D341Med (cell line): ENCODE measurements at places on chromosomes 2 and 18.
A peak's percentile ranks its signal among the peaks of the same experiment; 100 is the strongest.

DNA sequence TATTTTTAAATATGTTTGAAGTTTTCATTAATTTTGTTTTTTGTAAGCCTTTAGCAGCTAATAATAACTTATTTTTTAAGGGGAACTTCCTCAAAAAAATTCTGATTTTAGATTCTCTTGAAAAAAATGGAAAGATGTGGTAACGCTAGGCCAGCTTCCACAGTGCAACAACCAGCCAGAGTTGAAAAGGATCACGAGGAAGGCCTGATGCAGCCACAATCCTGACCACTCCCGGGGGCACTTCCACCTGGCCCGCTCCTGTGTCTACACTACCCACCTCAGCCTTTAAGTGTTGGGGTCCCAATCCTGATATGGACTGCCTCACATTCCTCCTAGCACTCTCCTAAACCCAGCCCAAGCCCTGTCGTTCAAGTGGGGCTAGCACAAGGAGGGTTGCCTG, 101.1 kb downstream of the TMEM17 start:
- no peak for DNase-seq

- peak; percentile 33 for DNase-seq
Measured at GRCh38 chr2:153873052-153874048, 1.6 kb downstream of the GALNT13 start.

DNA sequence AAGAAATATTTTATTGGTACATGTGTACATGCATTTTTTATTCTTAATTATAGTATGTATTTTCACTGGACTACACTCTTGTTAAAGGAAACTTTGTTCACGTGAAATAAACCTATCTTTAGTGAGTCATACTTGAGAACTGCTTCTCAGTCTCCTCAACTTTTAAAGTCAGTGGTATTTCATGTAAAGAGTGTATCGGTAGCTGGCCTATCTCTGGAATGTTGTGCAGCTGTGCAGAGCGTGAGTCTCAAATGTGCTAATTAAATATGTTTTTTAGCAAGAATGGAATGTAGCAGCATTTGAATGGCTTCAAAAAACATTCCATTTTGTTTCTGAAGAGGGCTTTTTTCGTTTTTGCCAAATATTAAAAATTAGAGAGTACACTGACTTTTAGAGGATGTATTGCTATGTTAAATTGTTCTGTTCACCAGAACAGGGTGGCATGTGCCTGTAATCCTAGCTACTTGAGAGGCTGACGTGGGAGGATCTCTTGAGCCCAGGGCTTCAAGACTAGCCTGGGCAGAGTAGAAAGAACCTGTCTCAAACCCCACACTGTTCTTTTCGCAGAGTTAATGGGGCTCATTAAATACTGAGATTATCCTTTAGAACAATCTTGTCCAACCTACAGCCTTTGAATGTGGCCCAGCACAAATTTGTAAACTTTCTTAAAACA, 14.3 kb downstream of the SPTBN1 start:
- DNase-seq: no peak

DNA sequence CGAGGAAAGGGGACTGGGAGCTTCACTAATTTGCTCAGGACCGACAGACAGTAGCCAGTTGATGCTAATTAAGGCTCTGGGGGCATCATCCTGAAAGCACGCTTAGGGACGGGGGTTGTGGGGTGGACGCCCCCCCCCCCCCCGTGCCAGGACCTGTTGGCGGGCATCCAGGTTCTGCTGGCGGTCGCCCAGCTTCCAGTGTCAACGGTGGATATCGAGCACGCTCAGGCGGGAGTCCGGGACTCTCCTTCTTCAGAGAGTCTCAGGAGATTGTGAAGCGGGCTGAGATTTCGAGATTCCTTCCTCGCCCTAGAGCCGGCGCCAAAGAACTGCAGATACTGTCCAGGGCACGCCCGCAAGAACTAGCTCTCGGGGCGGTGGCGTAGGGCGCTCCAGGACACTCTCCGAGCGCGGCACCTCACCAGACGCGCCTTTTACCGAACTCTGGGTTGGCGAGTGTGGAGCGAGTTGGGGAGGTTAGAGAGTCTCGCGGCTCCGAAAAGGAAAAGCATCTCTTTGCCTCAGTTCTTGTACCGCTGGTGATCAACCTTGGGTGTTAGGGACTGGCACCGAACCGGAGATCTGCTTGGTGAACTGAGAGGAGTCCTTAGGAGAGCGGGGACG, 5.6 kb downstream of the RAX start:
- peak; percentile 67 for DNase-seq

DNA sequence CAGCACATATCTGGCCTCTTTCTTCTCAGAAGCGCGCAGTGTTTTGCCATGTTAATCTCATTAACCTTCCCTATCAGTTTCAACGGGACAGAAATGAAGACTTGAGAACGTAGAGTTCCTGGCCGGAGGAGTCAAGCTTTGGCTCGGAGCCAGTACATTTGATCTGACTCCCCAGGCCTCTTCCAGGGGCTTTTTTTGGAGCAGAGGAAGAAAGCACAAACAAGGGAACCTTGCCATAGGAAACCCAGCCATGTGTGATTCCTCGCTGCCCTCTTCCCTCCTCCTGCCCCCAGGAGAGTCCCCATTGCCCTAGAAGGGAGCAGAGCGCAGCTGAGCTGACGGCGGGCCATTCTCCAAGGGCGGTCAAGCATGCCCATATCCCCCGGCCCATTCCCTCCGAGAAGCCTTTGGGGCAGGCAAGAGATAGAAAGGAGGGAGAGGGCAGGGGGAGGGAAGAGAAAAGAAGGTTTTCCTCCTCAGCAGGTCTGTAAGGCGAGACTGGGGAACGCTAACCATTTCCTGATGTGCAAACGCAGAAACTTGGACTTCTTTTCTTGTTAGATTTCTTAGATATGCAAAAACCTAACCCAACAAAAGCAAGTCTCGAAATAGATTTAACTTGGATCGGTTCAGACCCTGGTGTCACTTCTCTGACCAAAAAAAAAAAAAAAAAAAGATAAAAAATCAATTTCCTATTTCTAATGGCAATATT, 63.7 kb upstream of the POU3F3 start:
- DNase-seq: no peak

DNA sequence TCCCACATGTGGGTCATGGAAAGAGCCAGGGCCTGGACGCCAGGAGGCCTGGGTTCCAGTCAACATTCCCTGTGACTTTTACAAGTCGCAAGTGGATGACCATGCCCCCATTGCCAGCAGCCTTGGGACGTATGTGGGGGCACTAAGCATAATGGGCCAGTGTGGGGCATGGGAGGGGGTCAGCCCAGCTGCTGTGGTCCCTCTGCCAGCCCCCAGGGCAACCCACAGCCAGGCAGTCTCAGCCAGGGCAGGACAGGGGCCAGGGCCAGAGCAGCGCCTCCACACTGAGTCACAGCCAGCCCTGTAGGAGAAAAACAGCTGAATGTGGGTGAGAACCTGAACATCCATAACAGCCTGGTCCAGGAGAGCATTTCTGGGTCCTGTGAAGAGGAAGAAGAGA, 173.2 kb downstream of the GFPT1 start:
- DNase-seq: no peak

GRCh38 chr2:109000738-109001137, 11.7 kb upstream of the EDAR start:
- no peak for DNase-seq

- no peak for DNase-seq
Measured at GRCh38 chr2:86592547-86593230, 29.4 kb upstream of the CHMP3 start.

- DNase-seq: no peak
Measured at GRCh38 chr2:177633111-177633510, 240.5 kb downstream of the AGPS start.

DNA sequence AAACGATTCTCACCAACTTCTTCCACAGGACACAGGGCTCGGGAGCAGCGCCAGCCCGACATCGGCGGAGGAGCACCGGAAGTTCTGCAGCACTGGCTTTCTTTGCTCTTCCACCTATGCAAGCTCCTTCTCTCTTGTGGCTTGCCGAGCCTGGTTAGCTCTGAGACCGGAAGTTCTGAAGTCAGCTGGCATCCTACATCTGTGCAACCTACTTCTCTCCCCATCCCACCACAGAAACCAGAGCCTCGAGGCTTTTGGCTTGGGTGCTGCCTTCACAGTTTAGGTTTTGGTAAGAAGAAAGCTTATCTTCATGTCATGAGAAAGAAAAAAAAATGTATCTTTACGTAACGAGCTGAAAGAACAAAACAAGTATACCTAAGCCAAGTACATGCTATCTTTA, 111.7 kb downstream of the ANKRD44 start:
- no peak for DNase-seq

DNA sequence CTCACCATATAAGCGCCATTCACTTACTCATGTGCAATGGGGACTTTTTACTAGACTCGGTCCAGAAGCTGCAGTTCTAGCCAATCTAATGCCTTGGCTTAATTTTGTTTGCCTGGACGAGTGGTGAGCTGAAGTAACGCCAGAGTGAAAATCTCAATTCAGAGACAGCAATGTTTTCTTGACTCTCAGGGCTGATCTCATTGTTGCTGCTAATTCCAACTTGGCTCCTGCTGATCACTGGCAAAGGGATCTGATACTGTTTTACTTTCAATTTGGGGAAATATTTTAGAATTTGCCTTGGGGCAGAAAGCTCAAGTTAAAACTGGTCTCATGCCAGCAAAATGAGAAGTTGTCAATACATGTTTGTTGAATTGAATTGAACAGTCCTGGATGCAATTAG, 906.6 kb upstream of the CDH2 start:
- no peak for DNase-seq

- DNase-seq: no peak
Measured at GRCh38 chr18:12791610-12792009, 88.8 kb downstream of the PSMG2 start.

DNA sequence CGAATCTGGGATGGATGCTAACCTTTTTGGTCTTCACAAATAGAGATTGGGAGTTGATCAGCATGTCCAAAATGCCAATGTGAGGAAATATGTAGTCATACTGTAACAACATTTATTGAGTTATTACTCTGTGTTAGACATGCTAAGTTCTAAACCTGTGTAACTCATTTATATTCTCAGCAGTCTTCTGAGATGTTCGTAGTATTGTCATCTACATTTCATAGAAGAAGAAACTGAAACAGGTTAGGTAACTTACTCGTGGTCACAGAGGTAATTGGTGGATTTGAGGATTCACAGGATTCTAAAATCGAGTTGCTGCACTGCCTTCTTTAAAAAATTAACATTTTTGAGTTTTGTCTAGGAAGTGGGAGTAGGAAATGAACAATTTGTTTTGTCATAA, 162.1 kb downstream of the UBE2E3 start:
- DNase-seq: no peak

DNA sequence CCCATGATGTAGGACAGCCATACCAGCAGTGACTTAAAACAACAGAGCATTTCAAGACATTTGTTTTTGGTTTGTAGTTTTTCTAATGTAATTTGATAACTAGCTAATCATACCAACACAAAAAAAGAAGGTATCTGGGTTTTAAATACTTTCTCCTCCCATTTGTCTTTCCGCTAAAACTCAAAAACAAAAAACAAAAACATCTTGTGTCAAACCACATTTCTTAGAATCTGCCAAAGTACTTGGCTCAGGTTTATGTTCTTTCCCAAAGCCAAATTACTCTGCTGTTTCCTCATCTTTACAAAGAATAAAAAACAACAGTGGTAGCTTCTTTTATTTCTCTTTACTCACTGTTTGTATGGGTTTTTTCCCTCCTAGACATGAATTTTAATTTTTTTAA, 71.5 kb downstream of the GREB1L start:
- no peak for DNase-seq

GRCh38 chr2:175111200-175111657, 56.8 kb downstream of the ATF2 start:
- DNase-seq: peak; percentile 34

GRCh38 chr2:196415384-196415783, 224.1 kb upstream of the CCDC150 start:
- DNase-seq: no peak

DNA sequence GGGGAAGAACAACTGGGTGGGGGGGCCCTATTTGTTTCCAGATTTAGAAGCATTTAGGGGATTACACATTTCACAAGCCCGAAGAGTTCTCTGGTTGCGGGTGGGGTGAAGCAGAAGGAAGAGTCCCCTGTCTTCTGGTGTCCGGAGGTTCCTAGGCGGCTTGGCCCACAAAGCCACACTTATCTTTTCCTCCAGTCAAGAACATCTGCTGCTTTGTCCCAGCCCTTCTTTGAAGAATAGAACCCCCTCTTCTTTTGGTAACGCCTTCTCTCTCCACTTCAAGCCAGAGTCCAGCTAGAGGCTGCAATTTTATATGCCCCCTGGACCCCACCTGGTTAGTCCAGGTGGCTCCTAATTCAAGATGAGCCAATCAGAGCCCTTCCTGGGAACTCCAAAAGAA, 15.8 kb downstream of the BOLA3 start:
- DNase-seq: no peak

- DNase-seq: no peak
Measured at GRCh38 chr2:199191461-199191860, 266.3 kb downstream of the SATB2 start.

DNA sequence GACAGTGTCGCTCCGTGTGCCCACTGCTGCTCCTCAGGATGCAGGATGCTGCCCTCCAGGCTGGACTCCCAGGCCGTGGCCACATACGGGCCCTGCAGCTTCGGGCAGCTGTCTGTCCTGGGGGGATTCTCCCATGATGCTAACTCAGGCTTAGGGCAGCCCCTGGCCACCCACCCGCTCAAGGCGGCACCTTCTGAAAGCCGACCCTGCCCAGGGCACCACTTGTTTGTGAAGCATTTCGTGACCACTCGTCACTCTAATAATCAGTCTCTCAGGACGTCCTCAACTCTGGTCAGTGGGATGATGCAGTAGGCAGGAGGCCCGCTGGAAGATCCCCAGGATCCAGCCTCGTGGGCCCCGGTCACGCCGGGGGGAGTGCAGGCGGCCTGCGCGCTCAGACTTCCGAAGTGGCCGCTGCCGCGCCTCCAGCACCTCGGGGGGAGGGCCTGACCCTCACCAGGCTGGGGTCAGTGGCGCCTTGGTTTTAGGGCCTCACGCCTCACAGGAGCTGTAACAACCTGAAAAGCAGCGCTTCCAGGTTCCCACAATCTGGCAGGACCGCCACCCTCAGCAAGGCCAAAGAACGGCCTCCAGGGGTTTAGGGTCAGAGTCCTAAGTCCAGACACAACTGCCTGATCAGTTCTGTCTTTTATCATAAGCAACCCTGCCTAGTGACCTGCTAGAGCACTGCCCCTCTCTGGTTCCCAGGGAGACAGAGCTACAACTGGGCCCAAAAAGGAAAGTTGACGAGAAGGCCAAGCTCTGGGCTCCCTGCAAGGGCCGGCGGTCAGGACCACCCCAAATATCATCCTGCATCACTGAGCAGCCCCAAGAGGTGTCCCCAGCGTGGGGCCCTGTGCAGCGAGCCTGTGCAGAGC, 53.0 kb downstream of the EIPR1 start:
- DNase-seq: no peak

DNA sequence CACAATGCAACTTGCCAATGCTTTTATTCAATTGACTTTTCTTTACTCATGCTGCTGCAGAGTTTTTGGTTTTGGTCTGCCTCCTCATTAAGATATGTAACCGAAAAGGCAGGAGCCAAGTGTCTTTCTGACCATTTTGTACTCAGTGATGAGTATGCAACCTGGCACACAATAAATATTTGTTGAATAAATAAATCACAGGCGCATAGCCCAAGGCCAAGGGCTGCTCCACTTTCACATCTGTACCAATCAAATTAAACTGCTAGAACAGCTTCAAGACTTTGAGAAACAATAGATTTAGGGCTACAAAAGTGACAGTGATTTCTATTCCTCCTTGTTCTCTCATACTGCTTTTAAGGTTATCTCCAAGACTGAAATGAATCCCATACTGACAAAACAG, 828.2 kb downstream of the RNF144A start:
- no peak for DNase-seq

GRCh38 chr2:226403369-226403768, 396.3 kb downstream of the IRS1 start:
- DNase-seq: no peak
